ENCODE measurements at places on chromosomes 13 and 19.

DNA sequence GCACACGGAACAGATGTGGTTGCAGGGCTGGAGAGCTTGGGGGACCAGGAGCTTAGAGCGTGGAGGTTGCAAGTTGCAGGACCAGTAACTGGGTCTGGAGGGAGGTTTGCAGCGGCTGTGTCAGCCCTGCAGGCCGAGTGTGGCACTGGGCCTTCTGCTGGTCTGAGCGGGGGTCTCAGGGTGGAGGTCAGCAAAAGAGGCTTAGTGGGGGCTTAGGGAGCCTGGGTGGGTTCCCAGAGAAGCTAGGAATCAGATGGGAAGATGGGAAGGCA is 5.8 kb upstream of the HCN2 start:
- DNase-seq = no peak

DNA sequence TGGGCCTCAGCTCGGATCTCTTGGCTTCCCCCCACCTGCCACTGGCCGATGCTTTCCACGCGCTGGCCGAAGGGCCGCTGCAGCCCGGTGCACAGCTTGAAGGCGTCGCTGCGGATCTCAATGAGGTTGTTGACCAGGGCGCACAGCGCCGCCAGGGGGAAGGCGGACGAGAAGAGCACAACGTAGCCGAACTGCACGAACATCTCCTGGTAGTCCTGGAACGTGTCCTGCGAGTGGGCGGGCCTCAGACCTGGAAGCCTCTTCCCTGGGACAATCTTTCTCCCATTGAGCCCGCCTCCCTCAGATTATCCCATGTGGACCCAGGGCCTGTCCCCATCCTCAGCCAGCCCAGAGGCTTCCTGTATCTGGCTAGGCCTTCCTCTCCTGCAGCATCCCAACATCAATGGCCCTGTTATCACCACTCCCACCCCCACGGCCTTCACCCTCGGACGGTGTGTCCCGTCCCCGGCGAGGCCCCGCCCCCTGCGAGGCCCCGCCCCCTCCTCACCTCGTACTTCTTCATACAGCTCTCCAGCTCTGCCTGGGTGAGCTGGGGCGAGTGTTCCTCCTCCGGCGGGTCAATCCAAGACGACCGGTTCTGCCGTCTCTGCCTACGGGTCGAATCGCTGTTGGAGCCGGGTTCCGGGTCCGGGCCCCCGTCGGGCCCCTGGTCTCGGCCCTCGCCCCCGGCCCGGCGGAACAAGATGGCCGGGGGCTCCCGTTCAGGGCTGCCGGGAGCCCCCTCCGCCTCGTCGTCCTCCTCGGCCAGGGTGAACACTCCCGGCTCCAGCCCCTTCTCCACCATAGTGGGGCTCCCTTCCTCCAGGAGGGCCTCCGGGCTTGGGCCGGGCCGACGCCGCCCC is 6.8 kb downstream of the ANO8 start:
- peak; percentile 77 for DNase-seq

- DNase-seq = peak; percentile 7
Measured at GRCh38 chr19:29571181-29571580, 34.9 kb upstream of the POP4 start.

GRCh38 chr19:34088292-34088691 is 84.0 kb upstream of the LSM14A start:
- no peak for DNase-seq

GRCh38 chr19:53389978-53390377 is 5.0 kb upstream of the ZNF765 start:
- no peak for DNase-seq

GRCh38 chr19:55592391-55593090 is 6.8 kb downstream of the FIZ1 start:
- DNase-seq = no peak

GRCh38 chr13:101916108-101916774 is 463.8 kb downstream of the ITGBL1 start:
- DNase-seq = no peak

GRCh38 chr19:11116507-11116906 is 27.2 kb downstream of the LDLR start:
- DNase-seq = no peak

GRCh38 chr13:67643516-67644055 is 413.4 kb upstream of the PCDH9 start:
- no peak for DNase-seq

Data from activated CD8-positive, alpha-beta memory T cell treated with anti-CD3 and anti-CD28 coated beads, Interleukin-2, amount 50 U/mL, for 48 hours (primary cell).